ENCODE measurements at places on chromosomes 13 and 19.
A peak's percentile ranks its signal among the peaks of the same experiment; 100 is the strongest.

DNA sequence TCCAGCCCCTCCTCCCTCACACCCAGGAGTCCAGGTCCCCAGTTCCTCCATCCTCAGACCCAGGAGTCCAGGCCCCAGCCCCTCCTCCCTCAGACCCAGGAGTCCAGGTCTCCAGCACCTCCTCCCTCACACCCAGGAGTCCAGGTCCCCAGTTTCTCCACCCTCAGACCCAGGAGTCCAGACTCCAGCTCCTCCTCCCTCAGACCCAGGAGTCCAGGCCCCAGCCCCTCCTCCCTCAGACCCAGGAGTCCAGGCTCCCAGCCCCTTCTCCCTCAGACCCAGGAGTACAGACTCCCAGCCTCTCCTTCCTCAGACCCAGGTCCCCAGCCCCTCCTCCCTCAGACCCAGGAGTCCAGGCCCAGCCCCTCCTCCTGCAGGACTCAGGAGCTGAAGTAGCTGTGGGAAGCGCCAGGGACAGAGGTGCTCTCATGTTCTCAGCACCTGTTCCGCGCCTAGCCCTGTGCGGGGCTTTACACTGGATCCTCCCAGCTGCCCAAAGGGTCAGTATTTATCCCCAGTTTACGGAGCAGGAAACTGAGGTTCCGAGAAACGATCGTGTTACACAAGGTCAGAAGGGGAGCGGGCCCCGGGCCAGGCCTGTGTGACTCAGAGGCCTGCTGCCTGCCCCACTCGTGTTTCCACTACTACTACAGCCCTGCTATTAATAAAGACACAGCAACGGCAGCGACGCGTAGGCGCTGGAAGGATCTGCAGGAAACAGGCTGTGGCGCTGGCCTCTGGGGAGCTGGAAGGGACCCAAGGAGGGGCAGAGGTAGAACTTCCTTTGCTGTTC lies 1.7 kb upstream of the SBK3 start:
- DNase-seq, result no peak

DNA sequence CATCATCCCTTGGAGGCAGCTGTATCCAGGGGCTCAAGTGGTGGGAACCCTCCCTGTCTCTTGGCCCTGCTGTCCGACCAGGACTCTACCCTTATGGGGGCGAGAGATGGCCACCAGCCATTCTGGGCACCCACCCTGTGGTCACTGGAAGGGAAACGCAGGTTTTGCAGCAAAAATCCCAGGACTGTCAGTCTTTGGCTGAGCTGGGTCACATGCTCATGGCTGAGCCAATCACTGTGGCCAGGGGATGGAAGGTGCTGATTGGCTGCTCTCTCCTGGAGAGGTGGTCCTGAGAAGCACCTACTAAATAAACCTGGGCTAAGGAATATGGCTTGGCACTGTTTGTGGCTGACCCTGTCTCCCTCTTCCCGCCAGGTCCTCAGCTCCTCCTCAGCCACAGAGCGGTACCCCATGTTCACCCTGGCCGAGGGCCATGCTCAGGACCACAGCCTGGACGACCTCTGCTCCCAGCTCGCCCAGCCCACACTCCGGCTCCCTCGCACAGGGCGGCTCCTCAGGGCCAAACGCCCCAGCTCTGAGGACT lies 8.9 kb downstream of the ATG4D start:
- no peak for DNase-seq

DNA sequence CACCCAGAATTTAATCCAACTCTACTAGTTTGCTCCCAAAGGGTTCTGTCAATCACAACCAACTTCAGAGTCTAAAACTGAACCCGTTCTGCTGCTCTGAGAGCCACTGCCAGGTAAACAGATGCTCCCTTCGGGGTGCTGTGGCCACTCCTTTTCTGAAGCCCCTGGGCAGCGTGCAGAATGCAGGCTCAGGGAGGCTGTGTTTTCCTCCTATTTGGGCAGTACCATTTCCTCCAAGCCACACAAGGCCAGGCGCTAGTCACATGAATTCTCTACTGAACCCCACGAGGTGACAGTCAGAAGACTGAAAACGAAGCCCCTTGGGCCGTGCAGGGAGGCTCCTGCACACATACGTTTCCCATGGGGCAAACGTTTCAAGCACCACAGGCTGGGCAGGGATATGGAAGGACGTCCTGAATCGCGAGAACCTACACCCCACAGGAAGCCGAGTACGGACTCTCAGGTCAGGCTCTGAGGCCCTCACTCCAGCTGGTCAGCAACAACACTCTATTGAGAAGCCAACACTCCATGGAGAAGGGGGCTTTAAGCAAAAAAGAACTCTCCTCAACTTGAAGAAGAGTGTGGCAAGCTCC lies 71.8 kb downstream of the CCDC70 start:
- DNase-seq, result no peak

GRCh38 chr13:91101381-91101780 lies 246.1 kb upstream of the MIR17HG start:
- no peak for DNase-seq

DNA sequence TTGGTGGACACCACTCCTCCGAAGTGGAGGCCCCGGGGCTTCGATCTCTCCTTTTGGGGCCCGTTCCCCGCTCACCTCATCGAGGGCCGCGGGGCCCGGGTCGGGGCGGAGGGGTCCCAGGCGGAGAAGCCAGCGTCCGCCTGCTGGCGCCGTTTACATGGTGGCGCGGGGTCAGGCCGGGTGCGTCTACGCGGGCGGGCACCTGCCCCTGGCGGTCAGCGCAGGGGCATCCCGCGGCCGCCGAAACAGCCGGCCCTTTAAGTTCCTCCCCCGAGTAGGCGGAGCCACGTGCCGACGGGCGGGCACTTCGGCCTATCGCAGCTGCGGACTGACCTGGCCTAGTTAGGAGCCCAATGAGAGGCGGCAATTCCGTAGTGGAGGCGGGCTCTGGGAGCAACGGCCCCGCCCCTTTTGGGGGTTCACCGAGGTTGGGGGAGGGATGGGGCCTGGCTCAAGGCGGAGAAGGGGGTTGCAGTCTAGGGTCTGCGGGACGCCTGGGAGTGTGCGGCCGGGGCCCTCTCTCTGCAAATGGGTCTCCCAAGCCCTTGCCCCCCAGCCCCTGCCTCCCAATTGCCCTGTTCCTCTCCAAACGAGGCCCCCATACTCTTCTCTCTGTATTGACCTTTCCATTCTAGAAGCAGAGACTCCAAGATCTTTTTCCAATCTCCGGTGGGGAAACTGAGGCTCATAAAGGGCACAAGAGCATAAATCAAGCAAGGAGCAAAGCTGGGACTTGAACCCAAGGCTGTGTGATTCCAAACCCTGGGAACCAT lies at the start of gene ABHD8:
Gene ABHD8, minus strand, starts transcription at position 259 of the 773 bp plus-strand sequence. CDS start 1,809 bp downstream, outside the sequence.
- DNase-seq, result peak; percentile 95

GRCh38 chr13:26227166-26227971 lies 5.3 kb upstream of the RNF6 start:
- no peak for DNase-seq

- DNase-seq, result no peak
Observed at GRCh38 chr19:19659646-19660245, 3.7 kb downstream of the ATP13A1 start.

DNA sequence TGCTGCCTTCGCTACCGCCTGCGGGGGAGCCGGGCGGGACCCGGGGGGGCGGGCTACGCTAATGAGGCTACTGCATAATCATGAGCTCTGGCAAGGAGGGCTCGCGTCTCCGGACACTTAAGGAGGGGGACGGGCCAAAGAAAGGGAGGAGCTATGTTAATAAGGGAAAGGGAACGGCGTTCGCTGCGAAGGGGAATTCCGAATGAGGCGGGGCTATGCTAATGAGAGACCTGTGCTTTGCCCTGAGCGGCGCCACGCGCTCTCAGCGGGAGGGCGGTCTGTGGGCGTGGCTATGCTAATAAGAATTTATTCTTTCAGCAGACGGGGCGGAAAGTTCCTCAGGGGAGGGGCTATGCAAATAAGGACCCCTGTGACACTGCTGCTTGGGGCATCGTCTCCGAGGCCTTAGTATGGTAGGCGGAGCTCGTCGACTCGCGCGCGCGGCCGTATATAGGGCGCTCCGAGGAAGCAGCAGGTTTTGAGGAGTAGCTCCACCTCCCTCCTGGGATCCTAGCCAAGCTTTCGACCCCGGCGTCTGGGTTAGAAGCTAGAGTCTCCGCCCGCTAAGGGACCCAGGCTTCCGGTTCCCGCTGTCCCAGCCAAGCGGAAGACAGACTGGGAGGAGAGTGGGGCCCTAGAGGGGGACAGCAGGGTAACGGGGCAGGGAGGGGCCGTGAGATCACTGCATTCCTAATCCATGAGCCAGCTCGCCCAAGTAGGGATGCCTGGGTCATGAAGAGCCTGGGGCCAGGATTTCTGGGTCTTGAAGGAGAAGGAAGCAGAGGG lies at the start of gene RRAS:
Gene RRAS, minus strand, starts transcription at position 31 of the 786 bp plus-strand sequence. CDS start 45 bp downstream, outside the sequence.
- DNase-seq, result peak; percentile 99

GRCh38 chr13:34247596-34247995 lies 429.6 kb downstream of the RFC3 start:
- peak; percentile 57 for DNase-seq

DNA sequence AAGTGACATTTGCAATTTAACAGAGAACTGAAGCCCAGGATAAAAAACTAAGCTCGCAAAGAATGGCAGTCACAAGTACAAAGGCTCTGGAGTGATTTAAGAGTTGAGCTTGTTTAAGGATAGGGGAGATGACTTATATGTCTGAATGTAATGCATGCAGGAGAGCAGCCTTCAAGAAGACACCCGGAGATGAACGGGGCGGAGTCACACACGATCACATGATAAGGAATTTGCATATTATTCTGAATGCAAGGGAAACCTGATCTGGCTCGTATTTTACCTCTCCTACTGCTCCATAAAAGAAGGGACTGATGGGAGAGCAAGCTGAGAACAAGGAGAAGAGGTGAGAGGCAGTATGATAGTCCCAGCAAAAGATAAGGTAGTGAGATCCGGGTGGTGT lies 12.9 kb downstream of the TBC1D4 start:
- no peak for DNase-seq

GRCh38 chr19:11451871-11452619 lies 16.6 kb downstream of the PRKCSH start:
- DNase-seq, result no peak

- DNase-seq, result no peak
Observed at GRCh38 chr19:40791349-40791748, 7.6 kb upstream of the EGLN2 start.

- DNase-seq, result no peak
Observed at GRCh38 chr19:45772912-45773311, 3.9 kb upstream of the SIX5 start.

- peak; percentile 31 for DNase-seq
Observed at GRCh38 chr13:28820099-28821051, at the start of gene MTUS2. TSS of gene MTUS2 (plus strand) at chr13:28820339.

DNA sequence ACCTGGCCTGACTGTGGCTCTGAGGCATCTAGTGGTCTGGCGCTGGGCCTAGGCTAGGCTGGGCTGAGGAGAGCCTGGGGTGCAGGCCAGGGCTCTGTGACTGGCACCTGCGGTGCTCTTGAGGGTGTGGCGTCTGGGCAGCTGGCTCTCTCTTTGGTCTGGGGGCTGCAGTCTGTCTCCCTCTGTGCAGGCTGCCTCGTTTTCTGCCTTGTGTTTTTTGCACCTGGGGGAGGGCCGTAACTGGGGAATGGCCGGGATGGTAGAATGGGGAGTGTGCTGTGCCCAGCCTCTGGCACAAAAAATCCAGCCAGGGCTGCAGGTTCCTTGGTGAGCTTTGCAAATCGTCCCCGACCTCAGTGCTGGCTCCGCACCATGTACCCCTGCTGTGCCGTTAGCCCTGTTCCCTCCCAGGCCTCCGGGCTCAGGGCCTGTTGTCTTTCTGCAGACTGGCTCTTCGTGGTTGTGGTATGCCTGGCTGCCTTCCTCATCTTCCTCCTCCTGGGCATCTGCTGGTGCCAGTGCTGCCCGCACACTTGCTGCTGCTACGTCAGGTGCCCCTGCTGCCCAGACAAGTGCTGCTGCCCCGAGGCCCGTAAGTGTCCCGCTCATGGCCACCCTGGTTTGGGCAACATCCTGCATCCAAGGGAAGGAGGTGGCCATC lies 6.5 kb upstream of the USF2 start:
- no peak for DNase-seq

GRCh38 chr13:91162180-91162579 lies 185.3 kb upstream of the MIR17HG start:
- no peak for DNase-seq

DNA sequence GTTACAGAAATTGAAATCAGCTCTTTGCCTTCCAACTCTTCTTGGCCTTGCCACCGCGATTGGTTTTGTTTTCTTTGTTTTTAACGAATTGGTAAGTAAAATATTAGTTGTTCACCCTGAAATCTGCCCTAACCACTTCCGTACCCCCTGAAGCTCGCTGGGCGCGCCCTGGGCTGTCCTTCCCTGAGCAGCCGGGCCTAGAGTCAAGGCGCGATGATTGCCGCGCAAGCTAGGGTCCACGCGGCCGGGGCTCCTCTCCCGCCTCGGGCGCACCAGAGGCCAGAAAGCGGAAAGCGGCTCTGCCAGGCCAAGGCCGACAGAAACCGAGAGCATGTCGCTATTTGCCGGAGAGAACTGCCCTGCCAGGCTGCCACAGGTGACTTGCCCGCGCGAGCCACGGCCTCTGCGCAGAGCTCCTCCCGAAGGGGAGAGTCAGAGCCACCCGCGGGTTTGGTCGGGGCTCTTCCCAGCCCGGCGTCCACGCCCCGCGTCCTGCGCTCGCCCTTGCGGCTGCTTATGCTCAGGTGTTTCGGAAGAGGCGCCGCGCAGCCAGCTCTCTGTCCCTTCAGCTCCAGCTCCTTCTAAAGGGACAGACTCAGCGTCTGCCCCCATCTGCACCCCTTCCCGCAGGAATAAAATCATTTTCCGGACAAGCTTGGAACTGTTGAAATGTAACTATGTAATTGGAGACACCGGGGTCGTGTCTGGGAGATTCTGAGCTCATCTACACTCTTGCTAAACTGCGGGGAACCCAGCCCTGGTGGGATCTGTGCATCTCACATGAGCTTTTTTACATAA lies 6.6 kb upstream of the CDX2 start:
- DNase-seq, result no peak

- no peak for DNase-seq
Observed at GRCh38 chr13:55219538-55219937, 1921.2 kb upstream of the PRR20A start.

DNA sequence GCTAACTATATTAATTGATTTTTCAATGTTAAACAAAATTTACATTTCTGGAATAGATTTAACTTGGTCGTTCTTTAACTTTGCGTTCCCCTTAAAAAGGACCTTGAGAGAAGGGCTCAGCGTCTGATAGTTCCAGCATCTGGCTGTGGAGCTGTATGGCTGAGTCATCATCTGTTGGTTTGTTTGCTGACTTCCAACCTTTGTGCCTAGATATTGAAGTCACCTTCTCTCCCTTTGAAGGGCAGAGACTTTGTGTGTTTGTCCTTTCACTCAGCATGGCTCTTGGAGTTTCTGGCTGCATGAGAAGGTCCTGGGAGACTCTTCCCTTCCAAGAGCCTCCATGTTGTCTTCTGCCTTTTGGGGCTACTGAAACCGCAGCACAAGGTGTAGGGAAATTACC lies 16.6 kb upstream of the IRS2 start:
- DNase-seq, result no peak

Data from NCI-H1105 (cell line).